ENCODE measurements at places on chromosomes 4 and X. TPM values are rescaled to one million over a fixed set of nuclear protein-coding genes. Genes with fewer than 3 reads are reported as not detected.

- no peak for DNase-seq
These were observed 108.6 kb downstream of the ACTRT1 start for GRCh38 chrX:127943571-127943970.

The LRAT gene
- polyA plus RNA-seq = 1.6 TPM

The XPNPEP2 gene
- 353 TPM for polyA plus RNA-seq

GRCh38 chrX:9905288-9905687 lies 61.9 kb upstream of the CLDN34 start:
- no peak for DNase-seq

GRCh38 chrX:43644124-43644701 lies 11.9 kb upstream of the MAOA start:
- no peak for DNase-seq

All from large intestine (tissue), 12 donors.